ENCODE measurements at places on chromosomes 12 and 14.

DNA sequence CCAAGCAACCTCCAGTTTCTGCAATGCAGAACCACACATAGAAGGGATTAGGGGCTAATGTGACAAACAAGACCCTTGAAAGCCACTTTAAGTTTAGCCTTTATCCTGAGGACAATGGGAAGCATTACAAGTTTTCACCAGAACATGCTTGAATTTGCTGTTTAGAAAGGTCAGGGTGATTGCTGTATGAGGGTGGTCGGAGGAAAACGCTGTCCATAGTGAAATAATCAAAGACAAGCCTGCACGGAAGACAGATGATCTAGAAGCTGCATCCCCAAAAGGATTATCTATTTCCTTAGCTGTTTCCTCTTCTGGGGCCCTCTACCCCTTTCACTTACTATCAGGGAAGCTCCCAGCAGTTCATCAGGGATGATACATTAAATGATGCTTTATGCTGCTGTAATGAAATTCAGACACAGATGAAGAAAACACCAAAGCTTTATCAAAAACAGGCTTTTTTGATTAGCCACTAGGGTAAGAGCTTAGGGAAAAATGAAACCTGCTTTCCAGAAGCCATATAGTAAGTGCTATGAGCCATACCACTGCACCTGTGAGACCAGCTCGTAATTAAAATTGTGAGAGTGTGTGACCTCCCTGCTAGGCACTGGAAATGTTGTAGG lies 6.5 kb downstream of the HAL start:
- DNase-seq, result no peak

- DNase-seq, result no peak
Observed at GRCh38 chr14:55401751-55402150, 9.9 kb downstream of the ATG14 start.

DNA sequence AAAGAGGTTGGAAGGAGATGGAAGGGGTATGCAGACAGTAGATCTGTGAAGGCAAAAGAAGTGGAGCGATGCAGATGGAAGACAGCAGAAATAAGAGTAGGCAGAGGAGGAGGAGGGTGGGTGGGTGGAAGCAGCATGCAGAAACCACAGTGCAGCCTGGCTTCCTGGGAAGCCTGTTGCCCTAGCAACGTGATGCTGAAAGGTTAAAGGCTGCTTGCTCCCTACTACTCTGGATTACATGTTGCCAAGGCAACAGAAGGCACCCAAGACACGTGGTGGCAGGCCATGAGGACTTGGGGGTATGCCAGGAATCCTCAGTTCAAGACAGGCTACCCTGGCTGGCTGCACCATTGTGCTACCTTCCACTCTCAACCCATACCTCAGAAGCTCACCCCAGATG lies 129.6 kb downstream of the GRIN2B start:
- DNase-seq, result no peak

GRCh38 chr12:15772405-15773018 lies 16.7 kb downstream of the EPS8 start:
- no peak for DNase-seq
